ENCODE measurements at places on chromosomes 1 and 21. TPM values are rescaled to one million over a fixed set of nuclear protein-coding genes. Genes with fewer than 3 reads are reported as not detected.

NUDT4B gene
- total RNA-seq, result 0.43 TPM

ANGPTL3 gene
- not detected for total RNA-seq

IRF6 gene
- 0.28 TPM for total RNA-seq

PLA2G5 gene
- total RNA-seq, result not detected

LAMC1 gene
- total RNA-seq, result 118 TPM

POLR3C gene
- 36.4 TPM for total RNA-seq

CHODL gene
- total RNA-seq, result not detected

SPATA21 gene
- total RNA-seq, result 0.17 TPM

CFH gene
- total RNA-seq, result 4.1 TPM
